ENCODE measurements at places on chromosomes 3 and 15. TPM values are rescaled to one million over a fixed set of nuclear protein-coding genes. Genes with fewer than 3 reads are reported as not detected.

Gene ZDHHC23
- 2.8 TPM for total RNA-seq

Gene SLC22A13
- total RNA-seq, result 0.37 TPM

Gene CHRNA3
- total RNA-seq, result not detected

GRCh38 chr3:158352551-158352950, 218.4 kb upstream of the MLF1 start:
- no peaks in the 10 kb centered on the region for H3K36me3 ChIP-seq
- no peak overlapping the region for H3K27ac ChIP-seq

DNA sequence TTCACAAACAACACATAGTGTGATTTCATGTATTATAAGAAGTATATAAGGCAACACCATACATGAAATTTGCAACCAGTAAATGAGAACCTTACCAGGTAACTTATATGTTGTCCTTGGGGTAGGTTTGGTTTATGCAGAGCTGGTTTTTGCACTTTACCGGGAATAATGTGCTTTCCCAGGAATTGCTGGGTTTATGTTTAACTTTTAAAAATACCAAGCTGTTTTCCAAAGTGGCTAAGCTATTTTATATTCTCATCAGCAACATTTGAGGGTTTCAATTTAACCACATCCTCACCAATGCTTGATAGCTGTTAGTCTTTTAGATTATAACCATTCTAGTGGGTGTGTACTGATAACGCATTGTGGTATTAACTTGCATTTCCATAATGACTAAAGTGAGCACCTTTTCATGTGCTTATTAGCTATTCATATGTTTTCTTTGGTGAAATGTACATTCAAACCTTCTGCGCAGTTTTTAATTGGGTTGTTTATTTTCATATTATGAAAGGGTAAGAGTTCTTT, 71.6 kb downstream of the KY start:
- no peak overlapping the region for H3K4me3 ChIP-seq
- no peak overlapping the region for H3K27ac ChIP-seq
- peaks cover 2% of the 10 kb centered on the region for H3K4me1 ChIP-seq
- H3K36me3 ChIP-seq, result no peaks in the 10 kb centered on the region
- no peak for DNase-seq

DNA sequence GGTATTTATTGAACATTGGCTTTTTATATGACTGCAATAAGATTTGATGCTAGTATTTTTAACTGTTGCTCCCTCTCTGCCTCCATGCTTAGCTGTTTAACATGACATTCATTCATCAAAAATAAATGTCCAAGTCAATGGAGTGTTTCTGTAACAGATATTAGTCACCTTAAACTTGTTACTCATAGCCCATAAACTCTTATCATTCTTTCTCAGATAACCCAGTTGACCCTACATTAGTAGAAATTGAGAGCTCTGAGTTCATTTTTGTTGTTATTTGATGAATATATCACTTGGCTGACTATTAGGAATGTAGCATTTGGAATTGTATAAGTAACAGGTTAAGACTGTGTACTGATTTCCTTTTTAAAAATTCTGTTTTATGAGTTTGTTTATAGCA, 201.1 kb downstream of the UBE2E2 start:
- no peaks in the 10 kb centered on the region for H3K36me3 ChIP-seq
- peaks cover 9% of the 10 kb centered on the region for H3K4me1 ChIP-seq
- no peak overlapping the region for H3K27ac ChIP-seq
- H3K4me3 ChIP-seq, result no peak overlapping the region

DNA sequence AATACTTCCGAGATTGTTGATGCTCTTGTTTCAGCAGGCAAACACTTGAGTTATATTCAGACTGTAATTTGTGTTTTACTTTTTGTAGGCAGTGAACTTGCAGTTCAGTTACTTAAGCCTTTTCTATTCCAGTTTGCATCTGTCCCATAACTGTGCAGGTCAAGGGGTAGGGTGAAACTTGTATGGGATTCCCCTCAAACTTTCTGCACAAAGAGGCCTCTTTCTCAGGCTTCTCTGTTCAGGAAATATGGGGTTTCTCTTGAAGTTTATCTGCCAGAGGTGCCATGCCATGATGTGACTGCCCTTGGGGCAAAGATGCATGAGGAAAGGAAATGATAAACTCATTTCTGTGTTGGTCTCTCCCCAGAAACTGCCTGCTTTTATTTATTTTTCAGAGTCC, 66.7 kb downstream of the SLC24A1 start:
- H3K27ac ChIP-seq, result no peak overlapping the region
- peaks cover 53% of the 10 kb centered on the region for H3K36me3 ChIP-seq
- H3K4me1 ChIP-seq, result peaks cover 3% of the 10 kb centered on the region
- no peak for DNase-seq

GRCh38 chr3:15585111-15585845, 16.1 kb downstream of the HACL1 start:
- no peak overlapping the region for H3K4me3 ChIP-seq
- DNase-seq, result no peak
- H3K27me3 ChIP-seq, result no peaks in the 10 kb centered on the region
- H3K4me1 ChIP-seq, result no peaks in the 10 kb centered on the region

DNA sequence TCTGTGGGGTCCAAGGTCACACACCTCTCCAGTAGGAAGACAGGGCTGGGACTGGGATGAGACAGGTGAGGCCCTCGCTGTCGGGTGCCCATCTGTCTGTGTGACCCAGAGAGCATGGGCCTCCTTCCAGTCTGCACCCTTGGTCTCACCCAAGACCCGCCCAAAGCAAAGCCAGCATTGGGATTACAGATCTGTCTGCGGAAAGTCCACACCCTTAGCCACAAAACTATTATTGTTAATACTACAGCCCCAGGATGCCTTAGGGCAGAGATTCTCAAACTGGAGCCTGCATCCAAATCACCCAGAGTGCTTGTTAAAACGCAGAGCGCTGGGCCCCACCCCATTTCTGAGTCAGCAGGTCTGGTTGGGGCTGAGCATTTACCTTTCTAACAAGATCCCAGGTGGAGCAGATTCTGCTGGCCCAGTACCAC, 58.5 kb upstream of the ZNF148 start:
- H3K4me1 ChIP-seq, result peaks cover 2% of the 10 kb centered on the region
- H3K27ac ChIP-seq, result no peak overlapping the region
- no peak overlapping the region for H3K4me3 ChIP-seq
- no peaks in the 10 kb centered on the region for H3K27me3 ChIP-seq

GRCh38 chr3:39962581-39962980, 153.2 kb downstream of the MYRIP start:
- no peaks in the 10 kb centered on the region for H3K36me3 ChIP-seq
- H3K4me3 ChIP-seq, result no peak overlapping the region

All from activated CD4-positive, alpha-beta T cell treated with anti-CD3 and anti-CD28 coated beads, Interleukin-2, amount 10 ng/mL, durations not matched to agents 7 days and 5 days (primary cell).